ENCODE measurements at places on chromosomes 3 and 15.

GRCh38 chr15:74858369-74858740 lies 14.8 kb downstream of the SCAMP2 start:
- DNase-seq: no peak

DNA sequence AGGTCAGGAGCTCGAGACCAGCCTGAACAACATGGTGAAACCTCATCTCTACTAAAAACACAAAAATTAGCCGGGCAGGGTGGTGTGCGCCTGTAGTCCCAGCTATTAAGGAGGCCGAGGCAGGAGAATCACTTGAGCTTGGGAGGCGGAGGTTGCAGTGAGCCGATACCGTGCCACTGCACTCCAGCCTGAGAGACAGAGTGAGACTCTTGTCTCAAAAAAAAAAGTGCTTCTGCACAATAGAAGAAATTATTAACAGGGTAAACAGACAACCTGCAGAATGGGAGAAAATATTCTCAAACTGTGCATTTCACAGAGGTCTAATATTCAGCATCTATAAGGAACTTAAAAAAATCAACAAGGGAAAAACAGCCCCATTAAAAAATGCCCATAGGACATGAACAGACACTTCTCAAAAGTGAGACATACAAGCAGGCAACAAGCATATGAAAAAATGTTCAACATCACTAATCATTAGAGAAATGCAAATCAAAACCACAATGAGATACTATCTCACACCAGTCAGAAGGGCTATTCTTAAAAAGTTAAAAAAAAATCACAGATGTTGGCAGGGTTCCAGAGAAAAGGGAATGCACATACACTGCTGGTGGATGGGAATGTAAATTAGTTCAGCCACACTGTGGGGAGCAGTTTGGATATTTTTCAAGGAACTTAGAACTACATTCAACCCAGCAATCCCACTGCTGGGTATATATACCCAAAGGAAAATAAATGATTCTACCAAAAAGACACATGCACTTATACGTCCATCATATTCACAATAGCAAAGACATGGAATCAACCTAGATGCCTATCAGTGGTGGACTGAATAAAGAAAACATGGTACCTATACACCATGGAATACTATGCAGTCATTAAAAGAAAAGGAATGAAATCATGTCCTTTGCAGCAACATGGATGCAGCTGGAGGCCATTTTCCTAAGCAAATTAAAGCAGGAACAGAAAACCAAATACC lies 75.5 kb downstream of the MSL2 start:
- no peak for DNase-seq

GRCh38 chr3:179404307-179404706 lies 47.0 kb downstream of the GNB4 start:
- no peak for DNase-seq

- no peak for DNase-seq
Observed at GRCh38 chr15:79629687-79630086, 197.6 kb downstream of the MINAR1 start.

DNA sequence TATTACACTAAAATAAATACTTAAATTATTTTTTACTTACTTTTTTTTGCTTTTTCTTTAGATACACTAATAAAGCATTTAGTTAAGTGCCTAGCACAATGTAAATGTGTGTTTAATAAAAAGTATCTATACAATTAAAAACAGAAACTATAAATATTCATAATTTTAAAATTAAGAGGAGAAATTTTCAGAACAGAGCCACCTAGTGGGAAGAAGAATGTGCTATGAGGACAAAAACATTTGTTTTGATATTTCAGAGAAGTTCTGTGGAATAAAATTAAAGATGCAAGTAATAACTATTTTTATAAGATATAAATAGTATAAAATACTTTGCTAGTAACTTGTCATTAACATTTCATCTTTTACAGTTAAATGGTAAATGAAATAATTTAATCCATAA lies 33.6 kb upstream of the PLSCR5 start:
- no peak for DNase-seq

DNA sequence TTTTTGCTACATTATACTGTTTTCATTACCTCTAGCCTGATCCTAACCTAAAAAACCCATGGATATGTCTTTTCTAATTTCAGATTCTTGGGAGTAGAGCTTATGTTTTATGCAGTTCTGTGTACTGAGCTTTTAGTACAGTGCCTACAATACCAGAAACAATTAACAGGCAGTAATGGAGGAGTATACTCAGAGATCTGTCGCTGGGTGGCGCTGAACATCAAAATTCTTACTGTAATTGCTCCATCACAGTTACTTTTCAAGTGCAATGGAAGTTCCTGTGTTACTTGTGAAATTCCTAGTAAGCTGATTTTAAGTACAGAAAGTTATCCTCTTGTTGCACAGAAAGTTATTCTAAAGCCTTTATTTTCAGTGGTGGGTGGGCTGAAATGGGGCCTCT lies 66.9 kb downstream of the RNF13 start:
- no peak for DNase-seq

DNA sequence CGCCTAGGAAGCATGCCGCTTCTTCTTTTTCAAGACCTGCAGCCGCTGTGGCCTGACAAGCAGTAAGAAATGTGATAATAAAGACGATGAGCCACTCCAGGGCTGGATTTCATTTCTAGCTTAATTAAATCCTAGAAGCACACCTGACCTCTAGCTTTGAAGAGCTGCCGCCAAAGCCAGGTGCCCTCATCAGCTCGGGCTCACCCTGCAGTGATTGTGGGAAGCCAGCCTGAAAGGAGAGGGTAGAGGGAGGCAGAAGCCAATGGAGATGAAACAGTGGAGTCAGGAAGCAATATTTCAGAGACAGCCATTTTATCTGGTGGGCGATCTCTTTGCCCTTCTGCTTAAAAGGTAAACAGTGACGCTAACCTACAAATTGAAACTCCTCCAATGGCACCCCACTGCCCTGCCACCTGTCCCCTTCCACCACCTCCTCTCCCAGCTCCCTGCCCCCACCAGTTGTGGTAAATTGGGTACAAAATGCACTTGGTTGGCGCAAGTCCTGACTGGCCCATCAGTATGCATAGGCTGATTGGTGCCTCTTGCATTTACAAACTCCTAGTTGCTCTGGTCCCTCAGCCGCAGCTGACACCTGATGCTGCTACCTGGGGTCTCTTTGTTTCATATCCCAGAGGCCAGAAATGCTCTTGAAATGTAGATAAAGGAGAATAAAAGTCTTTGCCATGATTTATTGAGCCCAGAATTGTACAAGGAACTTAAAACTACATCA lies 385.3 kb downstream of the PDCD6IP start:
- no peak for DNase-seq

DNA sequence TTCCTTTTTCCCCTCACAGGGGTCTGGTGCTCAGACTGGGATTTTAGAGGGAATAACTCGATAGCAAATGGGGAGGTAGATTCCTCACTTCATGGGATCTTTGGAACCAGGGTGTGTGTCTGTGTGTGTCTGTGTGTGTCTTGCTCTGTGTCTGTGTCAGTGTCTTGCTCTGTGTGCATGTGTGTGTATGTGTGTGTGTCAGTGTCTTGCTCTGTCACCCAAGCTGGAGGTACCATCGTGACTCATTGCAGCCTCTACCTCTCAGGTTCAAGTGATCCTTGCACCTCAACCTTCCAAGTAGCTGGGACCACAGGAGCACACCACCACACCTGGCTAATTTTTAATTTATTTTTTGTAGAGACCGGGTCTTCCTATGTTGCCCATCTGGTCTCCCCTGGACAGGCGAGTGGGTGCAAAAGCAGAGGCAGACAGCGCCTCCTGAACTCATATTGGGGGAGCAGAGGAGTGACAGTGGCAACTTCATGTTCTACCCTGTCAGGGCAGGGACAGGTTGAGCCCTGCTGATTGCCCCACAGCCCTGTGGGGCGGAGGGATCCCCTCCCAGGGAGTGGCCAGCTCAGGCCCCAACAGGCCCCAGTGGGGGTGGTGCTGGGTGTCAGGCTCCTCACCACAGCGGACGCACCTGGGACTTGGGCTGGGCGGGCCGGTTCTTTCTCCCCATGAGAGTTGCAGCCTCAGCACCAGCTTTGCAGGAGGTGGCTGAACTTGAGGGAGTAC lies 10.4 kb upstream of the SEMA4B start:
- DNase-seq: no peak

DNA sequence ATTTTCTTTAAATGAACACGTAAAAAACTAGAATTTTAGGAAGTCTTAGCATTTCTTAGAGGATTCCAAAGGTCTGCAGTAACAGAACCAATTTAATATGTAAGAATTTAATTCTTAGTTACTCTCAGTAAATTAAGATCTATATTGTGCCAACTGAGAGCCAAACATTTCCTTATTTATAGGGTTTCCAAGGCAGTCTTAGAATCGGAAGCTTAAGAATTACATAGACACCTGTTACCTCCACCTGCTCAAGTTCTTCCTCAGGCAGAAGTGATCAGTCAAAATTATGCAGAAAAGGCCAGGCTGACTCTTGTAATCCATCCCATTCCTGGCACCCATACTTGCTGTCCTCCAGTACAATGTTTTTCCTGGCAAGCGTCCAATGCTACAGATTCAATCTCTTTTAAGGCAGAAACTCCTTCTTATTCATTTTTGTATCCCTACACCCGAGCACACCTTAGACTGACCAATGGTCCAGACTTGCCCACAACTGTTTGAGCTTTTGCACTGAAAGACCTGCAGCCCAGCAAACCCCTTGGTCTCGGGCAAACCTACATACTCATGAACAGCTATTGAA lies 64.3 kb downstream of the NCEH1 start:
- DNase-seq: no peak

DNA sequence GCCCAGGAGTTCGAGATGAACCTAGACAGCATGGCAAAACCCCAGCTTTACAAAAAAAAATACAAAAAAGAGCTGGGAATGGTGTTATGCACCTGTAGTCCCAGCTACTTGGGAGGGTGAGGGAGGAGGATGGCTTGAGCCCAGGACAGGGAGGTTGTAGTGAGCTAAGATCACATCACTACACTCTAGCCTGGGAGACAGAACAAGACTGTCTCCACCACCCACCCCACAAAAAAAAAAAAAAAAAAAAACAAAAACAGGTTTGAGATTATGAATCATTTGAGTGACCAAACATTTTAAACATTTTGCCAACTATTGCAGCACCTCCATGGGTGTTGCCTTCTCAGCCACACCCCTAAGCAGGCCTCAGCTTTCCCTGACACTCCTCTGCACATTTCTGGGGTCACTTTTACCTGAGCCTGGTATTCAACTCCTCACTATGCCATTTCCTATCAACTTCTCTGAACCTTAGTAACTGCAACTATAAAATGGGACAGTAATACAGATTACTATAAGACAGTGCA lies 41.8 kb downstream of the IL5RA start:
- no peak for DNase-seq

GRCh38 chr15:99526176-99526575 lies 39.6 kb upstream of the MEF2A start:
- DNase-seq: no peak

DNA sequence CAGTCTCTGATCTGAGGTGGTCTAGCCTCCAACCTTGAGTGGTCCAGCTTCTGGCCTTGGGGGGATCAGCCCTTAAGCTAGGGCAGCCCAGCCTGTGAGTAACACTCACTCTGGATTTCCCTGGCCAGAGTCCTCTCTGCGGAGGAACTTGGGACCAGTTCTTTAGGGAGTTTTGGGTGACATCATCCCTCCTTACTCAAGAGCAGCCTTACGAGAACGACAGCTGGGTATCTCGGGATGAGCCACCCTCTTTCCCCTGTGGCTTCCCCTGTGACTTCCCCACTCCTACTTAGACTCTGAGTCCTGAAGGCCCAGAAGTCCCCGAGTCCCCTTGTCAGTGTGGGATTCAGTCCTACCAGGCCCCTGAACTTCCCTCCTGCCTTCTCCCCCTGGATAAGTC lies 10.2 kb upstream of the PLXND1 start:
- DNase-seq: no peak

DNA sequence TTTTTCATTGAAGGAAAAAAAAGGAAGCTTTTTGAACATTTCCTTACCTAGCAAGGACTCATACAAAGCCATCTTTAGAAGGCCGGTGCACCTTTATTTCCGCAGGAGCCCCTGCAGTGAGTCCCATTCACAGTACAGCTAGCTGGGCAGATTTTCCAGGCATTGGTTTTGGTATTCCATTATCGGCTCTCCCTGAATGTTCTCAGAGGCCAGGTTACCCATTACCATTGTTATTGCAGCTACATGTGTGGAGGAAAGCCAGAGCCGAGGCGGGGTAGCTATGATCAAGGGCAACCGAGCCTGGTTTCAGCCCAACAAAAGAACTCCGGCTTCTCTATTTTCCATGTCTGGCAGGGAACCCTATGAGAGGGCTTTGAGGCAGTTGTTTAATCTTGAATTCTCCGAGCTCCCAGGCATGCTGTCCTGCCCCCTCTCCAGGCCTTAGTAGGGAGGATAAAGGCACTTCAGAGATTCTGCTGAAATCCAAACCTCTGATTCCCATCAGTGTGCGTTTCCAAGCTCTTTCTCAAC lies 100.3 kb downstream of the LRRK1 start:
- no peak for DNase-seq

- no peak for DNase-seq
Observed at GRCh38 chr3:79329154-79329553, 438.6 kb downstream of the ROBO1 start.

GRCh38 chr3:1207904-1208303 lies 115.1 kb downstream of the CNTN6 start:
- no peak for DNase-seq

DNA sequence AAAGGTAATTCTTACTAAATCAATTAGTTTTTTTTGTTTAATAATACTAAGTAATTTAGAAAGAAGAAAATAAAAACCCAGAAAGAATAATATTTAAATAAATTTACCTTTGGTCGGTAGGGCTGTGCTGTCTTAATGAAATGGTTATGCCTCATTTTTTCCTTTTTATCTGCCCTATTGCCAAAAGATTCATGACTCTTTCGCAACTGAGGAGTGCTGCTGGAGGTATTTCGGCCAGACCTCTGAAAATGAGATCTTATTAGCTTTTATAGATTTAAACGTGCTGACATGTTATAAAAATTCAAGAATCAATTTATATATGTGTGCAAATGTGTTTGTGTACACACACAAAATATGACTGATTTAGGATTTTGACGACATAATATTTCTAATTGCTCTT lies 67.1 kb upstream of the USP50 start:
- no peak for DNase-seq

DNA sequence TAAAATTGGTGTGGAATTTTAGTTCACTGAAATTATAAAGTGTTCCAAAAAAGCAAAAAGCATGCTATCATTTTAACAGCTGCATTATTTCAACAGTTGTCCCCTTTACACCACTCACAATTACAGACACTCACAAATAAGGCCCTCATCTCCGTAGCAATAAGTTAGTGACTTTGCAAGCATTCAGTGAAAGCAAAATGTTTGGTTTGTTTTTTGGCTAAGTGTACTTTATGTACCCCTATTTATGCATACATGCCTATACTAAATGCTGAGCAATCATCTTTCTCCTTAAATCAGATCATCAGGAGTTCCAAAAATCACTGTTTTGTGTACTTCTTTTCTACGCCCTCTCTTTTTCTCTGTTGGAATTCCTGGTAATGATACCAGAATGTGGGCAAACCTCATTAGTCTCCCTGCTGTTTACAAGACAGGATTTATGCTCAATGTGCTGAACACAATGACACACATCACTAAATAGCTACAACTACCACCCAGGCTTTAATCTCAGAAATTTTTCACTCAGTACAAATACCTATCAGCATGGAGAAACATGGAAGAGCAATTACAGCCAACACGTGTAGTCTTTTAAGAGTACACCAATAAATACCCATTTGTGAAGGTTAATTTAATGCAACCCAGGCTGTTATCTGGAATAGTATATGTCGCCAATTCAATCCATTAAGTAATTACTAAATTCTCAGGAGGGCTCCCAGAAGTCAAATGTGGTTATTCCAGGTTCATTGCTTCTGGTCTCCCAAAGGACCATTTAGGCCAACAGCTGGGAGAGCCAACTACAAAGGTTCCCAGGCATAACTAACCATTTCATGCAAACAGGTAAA lies 12.0 kb downstream of the ALDH1A2 start:
- no peak for DNase-seq
